ENCODE measurements at places on chromosomes 2 and 18.

DNA sequence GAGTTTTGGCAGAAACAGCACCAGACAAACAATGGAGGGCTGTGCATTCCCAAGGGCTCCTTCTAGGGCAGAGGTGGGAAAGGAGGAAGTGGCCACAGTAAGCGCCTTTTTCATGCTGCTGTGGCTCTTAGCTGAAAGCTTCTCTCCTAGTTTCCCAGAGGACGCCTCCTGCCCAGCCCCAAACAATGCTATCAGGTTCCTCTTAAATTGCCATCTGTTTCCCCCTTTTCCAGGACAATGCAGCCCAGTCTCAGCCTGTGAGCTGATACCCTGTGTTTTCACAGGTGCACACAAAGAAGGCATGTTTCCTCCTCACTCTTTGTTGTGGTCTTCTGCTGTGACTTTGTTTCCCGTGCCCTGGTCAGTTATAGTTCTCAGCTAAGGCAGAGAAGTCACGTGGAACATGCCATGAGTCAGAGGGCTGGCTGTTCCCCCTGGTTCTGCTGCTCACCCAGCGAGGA is 5.4 kb upstream of the FAM124B start:
- no peak for DNase-seq

DNA sequence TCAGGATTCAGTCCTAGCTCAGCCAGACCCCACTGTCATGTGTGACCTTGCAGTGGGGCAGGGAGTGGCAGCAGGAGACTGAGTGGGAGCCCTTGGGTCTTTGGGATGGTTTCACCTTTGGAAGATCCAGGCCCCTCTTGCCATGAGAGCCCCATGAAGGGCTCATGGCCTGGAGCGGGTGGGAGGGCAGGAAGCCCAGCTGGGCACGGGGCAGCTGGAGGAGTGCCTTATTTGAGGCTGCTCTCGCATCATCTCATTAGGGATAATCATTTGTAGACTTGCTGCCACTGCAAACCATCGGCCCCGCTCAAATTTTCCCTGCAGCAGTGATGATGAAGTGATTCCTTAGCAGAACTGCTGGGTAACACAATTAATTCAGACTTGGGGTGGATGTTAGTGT is 73.9 kb downstream of the TGOLN2 start:
- no peak for DNase-seq

DNA sequence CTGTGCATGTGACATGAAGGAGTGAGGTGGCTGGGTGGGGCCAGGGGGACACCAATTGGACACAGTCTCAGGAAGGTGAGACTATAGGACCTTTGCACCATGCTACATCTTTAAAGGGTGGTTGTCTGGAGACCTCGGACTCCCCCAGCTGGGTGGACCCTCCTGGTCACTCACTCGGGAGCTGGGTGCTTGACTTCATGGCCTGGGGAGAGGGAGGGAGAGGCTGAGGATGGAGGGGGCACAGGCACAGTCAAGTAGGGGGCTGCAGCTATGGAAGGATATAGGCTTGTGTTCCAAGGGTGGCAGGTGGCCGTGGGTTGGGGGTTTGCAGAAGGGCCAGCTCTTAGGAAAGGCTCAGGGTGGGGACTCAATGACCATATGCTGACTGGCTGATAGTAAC is 7.1 kb upstream of the CELF4 start:
- no peak for DNase-seq

DNA sequence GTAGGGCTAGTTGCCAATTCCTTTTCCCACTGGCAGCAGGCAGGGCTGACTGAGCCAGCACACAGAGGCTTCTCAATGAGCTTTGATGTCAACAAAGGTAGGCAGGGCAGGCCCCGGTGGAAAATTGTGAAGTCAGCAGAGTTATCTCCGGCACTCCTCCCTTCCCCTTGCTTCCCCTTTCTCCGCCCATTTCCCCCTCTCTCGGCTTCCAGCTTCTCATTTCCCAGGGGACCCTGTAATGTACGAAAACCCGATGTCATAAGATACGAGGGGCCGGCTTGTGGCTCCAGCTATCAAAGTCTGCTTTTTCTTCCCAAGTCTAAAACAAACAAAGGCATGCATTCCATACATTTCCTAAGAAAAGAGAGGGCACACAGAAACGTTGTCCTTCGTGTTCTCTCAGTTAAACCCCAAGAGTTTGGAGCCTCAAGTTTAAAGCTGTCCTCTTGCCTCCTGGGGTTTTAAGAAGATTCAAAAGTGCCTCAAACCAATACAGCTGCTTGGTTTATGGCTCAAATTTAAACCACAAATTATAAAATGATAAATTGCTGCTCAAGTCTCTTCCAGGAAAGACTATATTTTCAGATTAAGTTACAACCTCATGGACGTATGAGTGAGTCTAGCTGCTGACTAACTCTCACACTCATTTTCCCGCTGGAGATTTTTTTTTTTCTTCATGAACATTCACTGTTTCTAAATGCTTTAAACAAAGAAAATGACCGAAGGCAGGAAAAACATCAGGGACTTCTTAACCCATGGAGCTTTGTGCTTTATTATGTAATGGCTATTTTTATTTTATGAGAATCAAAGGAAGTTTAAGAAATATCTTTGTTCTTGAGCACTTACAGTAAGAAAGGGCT is 27.2 kb upstream of the EML4 start:
- DNase-seq: peak; percentile 58

GRCh38 chr18:60292186-60292585 is 80.4 kb downstream of the MC4R start:
- no peak for DNase-seq

- DNase-seq: no peak
Observed at GRCh38 chr18:79300413-79300812, 95.3 kb upstream of the NFATC1 start.

DNA sequence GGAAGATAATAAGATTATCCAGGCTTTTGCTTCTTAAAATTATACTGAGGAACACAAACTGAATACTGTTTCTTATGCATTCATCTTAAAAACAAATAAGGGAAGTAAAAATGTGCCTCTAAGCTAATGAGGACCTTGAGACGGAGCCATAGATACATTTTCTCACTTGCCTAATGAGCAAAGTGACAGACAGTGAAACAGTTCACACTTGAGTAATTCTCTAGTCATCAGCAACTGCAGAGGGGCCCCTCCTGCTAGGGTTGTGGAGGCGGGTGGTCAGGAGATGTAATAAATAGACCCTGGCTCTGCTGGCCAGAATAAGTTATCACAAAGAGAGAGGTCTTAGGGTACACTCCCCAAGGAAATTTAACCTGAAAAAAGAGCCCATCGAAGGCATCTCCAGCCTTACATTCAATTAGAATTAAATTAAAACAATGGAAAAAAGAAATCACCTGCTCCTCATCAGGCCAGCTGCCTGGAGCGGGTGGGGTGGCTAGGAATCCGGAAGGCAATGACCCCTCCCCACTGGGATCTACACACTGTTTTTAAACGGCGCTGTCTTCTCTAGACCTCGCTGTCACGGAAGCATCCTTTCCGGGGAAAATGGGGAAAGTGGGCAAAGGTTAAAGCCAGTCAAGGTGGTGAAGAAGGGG is 32.6 kb upstream of the INSIG2 start:
- no peak for DNase-seq

DNA sequence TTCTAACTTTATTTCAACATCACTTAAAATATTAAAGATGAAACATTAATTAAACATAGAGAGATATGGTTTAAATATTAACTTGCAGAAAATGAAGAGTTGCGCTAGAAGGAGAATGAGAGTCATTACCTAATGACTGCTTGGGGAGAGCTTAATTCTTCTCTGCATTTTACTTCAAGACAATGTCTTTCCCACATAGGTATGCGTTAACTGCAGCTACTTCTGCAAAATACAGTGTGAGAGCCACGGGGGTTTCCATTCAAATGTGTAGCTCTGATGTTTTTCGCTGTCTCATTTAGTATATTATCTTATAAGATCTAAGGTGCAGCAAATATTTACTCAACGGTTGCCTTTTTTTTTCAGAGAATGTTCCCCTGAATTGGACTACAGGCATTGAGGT is 126.7 kb downstream of the TMX3 start:
- DNase-seq: no peak

GRCh38 chr2:105795575-105795934 is 50.8 kb downstream of the NCK2 start:
- no peak for DNase-seq

GRCh38 chr2:134452042-134452733 is 198.3 kb downstream of the MGAT5 start:
- no peak for DNase-seq

- no peak for DNase-seq
Observed at GRCh38 chr2:125711075-125711474, 944.9 kb upstream of the GYPC start.

DNA sequence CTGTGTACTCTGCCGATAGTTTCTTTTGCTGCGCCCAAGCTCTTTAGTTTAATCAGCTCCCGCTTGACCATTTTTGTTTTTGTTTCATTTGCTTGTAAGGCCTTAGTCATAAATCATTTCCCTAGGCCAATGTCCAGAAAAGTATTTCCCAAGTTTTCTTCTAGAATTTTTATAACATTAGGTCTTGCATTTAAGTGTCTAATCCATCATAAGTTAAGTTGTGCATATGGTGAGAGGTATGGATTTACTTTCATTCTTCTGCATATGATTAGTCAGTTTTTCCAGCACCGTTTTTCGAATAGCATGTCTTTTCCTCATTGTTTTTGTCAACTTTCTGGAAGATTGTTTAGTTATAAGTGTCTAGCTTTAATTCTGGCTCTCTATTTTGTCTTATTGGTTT is 484.8 kb upstream of the CNTNAP5 start:
- no peak for DNase-seq

DNA sequence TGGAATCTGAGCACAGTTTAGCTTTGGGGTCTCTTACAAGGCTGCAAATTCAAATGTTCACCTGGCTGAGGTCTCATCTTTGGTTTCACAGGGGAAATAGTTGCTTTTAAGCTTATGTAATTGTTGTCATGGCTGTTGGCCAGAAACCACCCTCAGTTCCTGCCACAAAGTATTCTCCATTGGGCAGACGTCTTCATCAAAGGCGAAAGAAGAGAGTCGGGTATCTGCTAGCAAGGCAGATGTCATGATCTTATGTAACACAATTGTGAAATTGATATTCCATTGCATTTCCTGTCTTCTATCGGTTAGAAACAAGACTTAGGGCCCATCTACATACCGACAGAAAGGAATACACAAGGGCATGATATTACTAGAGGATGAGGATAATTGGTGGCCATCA is 816.2 kb downstream of the MBD2 start:
- no peak for DNase-seq

GRCh38 chr2:124664363-124664762 is 639.3 kb downstream of the CNTNAP5 start:
- no peak for DNase-seq

GRCh38 chr2:212672186-212672585 is 133.6 kb upstream of the ERBB4 start:
- DNase-seq: no peak

- DNase-seq: no peak
Observed at GRCh38 chr2:9069543-9069942, 66.1 kb upstream of the MBOAT2 start.

DNA sequence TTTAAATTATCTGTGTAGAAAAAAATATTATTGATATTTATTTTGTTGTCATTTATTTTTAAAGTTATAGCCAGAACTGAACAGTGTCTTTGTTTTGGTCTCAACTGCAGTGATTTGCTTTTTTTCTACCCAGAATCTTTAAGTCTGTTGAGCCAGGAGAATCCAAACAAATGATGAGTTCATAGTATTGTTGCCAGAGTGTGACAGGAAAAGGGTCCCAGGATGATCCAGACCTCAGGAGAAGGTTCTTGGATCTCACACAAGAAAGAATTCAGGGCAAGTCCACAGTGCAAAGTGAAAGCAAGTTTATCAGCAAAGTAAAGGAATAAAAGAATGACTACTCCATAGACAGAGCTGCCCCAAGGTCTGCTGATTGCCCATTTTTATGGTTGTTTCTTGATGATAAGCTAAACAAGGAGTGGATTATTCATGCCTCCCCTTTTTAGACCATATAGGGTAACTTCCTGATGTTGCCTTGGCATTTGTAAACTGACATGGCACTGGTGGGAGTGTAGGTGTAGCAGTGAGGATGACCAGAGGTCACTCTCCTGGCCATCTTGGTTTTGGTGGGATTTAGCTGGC is 127.1 kb downstream of the AGPS start:
- DNase-seq: no peak

DNA sequence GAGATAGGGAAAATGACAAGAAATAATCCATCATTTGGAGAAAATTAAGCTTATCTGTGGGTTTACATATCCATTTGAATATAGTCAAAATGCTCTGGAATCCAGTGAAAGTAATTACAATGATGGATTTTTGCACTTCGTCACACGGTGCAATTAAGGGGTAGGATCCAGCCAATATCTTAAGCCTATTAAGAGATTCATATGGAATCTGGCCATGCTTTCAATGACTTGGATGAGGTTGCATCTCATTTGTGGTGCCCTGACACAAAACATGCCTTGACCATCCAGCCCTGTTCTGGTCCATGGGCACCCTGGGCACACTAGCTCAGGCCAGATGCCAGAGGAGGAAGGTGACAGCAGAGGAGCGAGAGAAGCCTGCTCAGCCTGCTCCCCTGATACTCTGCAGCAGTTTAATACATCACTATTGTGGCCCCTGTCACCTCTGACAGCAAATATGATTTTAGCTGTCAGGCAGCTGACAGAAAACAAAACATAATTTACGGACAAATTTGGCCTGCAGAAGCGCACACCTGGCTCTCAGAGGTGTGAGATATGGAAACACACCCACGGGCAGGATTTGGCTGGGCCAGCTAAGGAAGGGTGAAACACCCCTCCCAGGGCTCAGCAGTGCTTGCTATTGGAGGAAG is 94.1 kb upstream of the ST8SIA3 start:
- no peak for DNase-seq

- DNase-seq: no peak
Observed at GRCh38 chr2:105055613-105056012, 17.7 kb downstream of the MRPS9 start.

DNA sequence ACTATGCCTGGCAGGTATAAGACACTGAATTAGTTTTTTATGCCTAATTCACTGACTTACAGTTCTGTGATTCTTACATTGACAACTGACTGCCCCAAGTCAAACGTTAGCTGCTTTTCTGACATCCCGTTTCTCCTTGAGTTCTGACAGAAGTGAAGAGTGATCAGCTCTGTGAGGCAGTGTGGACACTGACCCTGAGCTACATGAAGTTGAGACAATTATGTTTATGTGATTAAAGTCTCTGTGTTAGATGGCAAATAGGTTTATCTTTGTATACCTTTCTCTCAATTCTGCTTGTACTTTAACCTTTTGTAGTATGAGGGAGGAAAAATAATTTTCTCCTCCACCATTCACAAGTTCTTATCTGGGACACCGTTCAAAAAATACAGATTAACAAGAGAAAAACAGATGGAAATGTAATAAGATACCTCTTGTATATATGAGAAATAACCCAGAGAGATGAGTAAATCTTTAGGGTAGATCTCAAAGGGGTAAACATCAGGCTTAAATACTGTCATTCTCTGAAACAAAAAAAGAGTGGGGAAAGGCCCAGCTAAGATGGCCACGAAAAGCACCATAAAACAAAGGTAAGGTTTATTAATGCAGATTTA is 85.4 kb upstream of the B3GNT2 start:
- no peak for DNase-seq

GRCh38 chr18:57898506-57899124 is 95.5 kb upstream of the ATP8B1 start:
- peak; percentile 76 for DNase-seq

Data from GM03348 (cell line).